Osteoblast (primary cell): ENCODE measurements at places on chromosomes 3 and 15. TPM values are rescaled to one million over a fixed set of nuclear protein-coding genes. Genes with fewer than 3 reads are reported as not detected.

DNA sequence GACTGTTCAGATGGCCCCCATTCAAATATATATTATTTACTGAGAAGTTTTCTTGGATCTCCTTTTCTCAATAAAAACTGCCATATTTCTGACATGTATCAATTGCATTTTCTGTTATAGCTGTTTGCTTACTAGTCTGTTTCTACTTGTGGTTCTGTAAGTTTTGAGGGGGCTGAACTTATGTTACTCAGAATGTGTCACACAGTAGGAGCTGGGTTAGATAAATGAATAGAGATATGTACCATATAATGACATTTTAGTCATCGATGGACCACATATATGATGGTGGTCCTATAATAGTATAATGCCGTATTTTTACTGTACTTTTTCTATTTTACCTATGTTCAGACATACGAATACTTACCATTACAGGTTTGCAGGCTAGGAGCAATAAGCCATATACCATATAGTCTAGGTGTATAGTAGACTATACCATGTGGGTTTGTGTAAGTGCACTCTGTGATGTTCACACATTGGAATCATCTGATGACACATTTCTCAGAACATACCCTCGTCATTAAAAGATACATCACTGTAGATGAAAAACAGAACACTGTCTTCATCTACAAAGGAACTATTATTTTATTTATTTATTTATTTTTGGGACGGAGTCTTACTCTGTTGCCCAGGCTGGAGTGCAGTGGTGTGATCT, 22.3 kb downstream of the PPP4R2 start:
- H3K27ac ChIP-seq: no peak overlapping the region
- H3K4me1 ChIP-seq: no peaks in the 10 kb centered on the region
- no peaks in the 10 kb centered on the region for H3K27me3 ChIP-seq
- H3K36me3 ChIP-seq: no peaks in the 10 kb centered on the region
- peak; percentile 44 for DNase-seq

DNA sequence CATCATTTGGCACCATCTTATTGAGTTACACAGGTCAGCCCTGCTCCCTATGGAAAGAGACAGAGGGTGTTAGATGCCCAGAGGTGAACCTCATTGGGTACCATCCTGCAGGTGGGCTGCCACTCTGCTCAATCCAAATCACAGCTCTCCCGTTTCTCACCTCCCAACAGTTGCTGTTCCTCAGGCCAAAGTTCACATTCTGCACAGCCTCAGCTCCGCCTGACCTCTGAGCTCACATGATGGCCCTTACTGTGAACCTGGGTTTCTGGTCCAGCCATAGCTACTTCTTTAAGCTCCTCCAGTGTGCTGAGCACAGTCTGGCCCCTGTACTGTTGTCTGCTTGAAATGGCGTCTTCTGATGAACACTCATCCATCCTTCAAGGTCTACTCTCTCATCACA, 47.8 kb downstream of the BTD start:
- no peak overlapping the region for H3K27ac ChIP-seq
- H3K36me3 ChIP-seq: no peaks in the 10 kb centered on the region
- H3K27me3 ChIP-seq: no peaks in the 10 kb centered on the region
- no peak overlapping the region for H3K4me3 ChIP-seq
- H3K4me1 ChIP-seq: peaks cover 36% of the 10 kb centered on the region

GRCh38 chr15:87761736-87762509, 494.6 kb downstream of the NTRK3 start:
- peaks cover 26% of the 10 kb centered on the region for H3K4me1 ChIP-seq
- peak; percentile 5 for DNase-seq
- no peak overlapping the region for H3K4me3 ChIP-seq
- H3K27me3 ChIP-seq: no peaks in the 10 kb centered on the region
- no peaks in the 10 kb centered on the region for H3K36me3 ChIP-seq

MOBP gene
- not detected in 2 replicates for total RNA-seq

DNA sequence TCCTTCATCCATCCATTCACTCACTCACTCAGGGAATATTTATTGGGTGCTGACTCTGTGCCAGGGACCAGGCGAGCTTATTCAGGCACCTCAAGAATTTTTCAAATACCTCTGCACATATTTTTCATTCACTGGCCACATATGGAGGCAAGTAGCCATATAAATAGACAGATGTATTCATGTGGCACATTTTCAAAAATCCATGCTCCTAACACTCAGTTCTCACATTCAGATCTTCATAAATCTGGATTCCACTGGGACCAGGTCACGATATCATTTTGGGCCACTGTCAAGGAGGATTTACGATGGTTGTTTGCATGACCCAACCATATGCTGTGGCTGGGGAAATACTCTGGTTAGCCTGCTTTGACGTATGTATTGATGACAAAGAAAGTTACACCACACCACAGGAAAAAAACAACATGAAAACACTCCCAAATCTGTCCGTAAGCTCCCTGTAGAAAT, 241.8 kb upstream of the LRTM1 start:
- H3K4me3 ChIP-seq: no peak overlapping the region
- peak; percentile 52 for DNase-seq
- H3K27ac ChIP-seq: peak overlapping the region; percentile 99
- H3K36me3 ChIP-seq: no peaks in the 10 kb centered on the region
- H3K4me1 ChIP-seq: peaks cover 64% of the 10 kb centered on the region

DNA sequence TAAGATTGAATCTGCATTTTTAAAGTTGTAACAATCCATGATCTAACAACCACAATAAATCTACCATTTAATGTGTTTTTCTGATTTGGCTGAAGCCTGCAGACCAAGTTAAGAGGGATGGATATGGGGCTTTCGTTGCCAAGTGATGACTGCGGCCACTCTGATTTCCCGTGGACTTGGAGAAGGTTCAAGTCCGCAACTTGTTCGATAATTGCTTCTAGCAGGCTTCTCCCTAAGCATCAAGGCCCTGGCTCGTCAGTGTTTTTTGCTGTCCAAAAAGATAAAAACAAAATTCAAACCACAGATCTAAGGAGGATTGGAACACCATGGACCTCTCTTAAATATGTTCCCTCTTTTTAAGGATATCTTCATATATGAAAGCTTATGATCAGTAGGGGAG, 256.6 kb downstream of the CNTN3 start:
- H3K4me1 ChIP-seq: no peaks in the 10 kb centered on the region
- no peaks in the 10 kb centered on the region for H3K27me3 ChIP-seq
- H3K27ac ChIP-seq: no peak overlapping the region

GRCh38 chr15:30046430-30046829, 36.3 kb upstream of the GOLGA8J start:
- DNase-seq: no peak
- peaks cover 14% of the 10 kb centered on the region for H3K27me3 ChIP-seq
- H3K4me1 ChIP-seq: no peaks in the 10 kb centered on the region
- H3K27ac ChIP-seq: no peak overlapping the region
- H3K36me3 ChIP-seq: no peaks in the 10 kb centered on the region
- no peak overlapping the region for H3K4me3 ChIP-seq

DNA sequence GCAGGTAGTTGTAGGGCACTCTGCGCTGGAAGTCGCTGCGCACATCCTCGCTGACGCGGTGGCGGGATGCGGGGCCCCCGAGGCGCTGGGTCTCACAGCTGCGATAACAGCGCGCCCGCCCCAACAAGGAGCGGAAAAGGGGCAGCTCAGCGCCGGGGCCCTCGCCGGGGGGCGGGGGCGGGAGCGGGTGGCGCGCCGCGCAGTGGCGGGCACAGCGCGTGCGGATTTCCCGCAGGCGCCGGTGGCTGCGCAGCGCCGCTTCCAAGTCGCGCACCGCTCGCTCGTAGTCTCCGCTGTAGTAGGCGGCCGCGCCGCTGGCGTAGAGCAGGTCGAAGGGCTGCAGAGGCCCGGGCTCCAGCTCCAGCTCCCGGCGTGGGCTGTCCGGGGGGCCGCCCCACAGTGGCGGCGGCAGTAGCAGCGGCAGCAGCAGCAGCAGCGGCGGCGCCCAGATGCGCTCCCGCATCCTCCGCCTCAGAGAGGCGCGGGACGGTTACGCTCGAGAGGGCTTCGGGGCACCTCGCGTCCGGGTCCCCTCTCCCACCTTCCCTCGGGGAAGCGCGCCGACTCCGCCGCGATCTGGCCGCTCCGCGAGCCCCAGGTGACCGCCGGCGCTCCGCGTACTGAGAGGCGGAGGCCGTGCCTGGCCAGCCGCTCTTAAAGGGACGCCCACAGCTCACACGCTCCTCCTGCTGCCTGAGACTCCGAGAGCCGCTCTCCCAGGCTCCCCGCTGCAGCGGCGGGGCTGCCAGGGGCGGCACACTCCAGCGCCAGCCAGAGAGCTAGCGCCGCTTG, at the start of gene P3H2:
Gene P3H2 (minus strand): TSS at position 629 of the 792 bp plus-strand sequence. CDS start 166 bp downstream, at position 463.
- H3K27me3 ChIP-seq: no peaks in the 10 kb centered on the region
- DNase-seq: peak; percentile 98
- H3K4me1 ChIP-seq: peaks cover 36% of the 10 kb centered on the region

LDHAL6B gene
- total RNA-seq: not detected in 2 replicates

DNA sequence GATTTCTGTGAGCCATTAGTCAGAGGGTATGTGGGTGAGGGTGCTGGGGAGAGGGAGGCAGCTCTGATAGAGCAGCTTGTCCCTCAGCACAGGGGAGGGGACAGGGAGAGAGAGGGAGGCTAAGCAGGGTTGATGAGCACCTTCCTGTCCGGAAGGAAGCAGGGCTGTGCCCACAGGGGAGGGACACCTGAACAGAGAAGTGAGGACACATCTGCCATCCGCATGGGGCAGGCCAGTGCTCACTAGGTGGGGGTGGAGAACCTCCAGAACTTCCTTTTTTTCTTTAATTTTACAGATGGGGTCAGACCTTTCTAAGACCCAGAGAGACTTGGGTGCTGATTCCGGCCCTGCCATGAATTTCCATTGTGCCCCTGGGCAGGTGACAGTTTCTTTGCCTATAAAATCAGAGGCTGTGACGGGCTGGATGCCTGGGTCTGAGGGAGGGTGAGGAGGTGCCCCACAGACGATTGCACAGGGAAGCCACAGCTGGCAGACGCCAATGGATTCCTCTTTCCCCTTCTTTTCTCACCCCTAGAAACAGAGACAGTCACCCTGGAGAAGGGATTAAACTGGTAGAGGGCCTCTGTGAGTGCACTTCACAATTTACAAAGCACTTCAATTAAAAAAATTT, 4.1 kb upstream of the TGM5 start:
- H3K4me3 ChIP-seq: no peak overlapping the region
- peaks cover 44% of the 10 kb centered on the region for H3K27me3 ChIP-seq
- H3K27ac ChIP-seq: no peak overlapping the region
- H3K4me1 ChIP-seq: no peaks in the 10 kb centered on the region
- no peaks in the 10 kb centered on the region for H3K36me3 ChIP-seq

ARPP21 gene
- not detected in 2 replicates for total RNA-seq

- H3K27me3 ChIP-seq: no peaks in the 10 kb centered on the region
Measured at GRCh38 chr15:79901958-79902357, 5.1 kb upstream of the MTHFS start.

DNA sequence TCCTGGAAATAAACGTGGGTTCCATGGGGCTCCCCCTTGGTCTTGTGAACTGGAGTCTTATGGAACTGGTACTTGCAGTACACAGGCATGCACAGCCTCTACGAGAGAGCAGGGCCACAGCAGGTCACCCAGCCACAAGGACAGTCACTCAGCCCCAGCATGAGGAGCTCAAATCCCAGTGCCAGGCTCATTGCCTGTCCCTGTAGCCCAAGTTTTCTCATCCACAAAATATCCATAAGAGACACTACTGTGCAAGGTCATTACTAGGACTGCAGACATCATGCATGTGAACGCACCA, 48.0 kb downstream of the CFAP92 start:
- no peak for DNase-seq
- H3K4me1 ChIP-seq: peaks cover 7% of the 10 kb centered on the region
- H3K27ac ChIP-seq: no peak overlapping the region
- peaks cover 22% of the 10 kb centered on the region for H3K27me3 ChIP-seq
- H3K36me3 ChIP-seq: no peaks in the 10 kb centered on the region

- H3K36me3 ChIP-seq: no peaks in the 10 kb centered on the region
- H3K4me3 ChIP-seq: no peak overlapping the region
- no peak overlapping the region for H3K27ac ChIP-seq
- no peak for DNase-seq
- H3K27me3 ChIP-seq: no peaks in the 10 kb centered on the region
- H3K4me1 ChIP-seq: no peaks in the 10 kb centered on the region
Measured at GRCh38 chr15:54659646-54660045, 537.1 kb downstream of the RSL24D1 start.

TRIM42 gene
- total RNA-seq: not detected in 2 replicates

GRCh38 chr3:426072-426471, 229.5 kb downstream of the CHL1 start:
- no peaks in the 10 kb centered on the region for H3K27me3 ChIP-seq
- H3K27ac ChIP-seq: no peak overlapping the region
- H3K4me3 ChIP-seq: no peak overlapping the region
- no peaks in the 10 kb centered on the region for H3K4me1 ChIP-seq

CPN2 gene
- total RNA-seq: under 0.01 and 0.29 TPM in 2 replicates

GRCh38 chr15:40344631-40345120, 3.9 kb upstream of the CCDC9B start:
- DNase-seq: peak; percentile 97
- H3K27ac ChIP-seq: peak overlapping the region; percentile 99
- H3K36me3 ChIP-seq: no peaks in the 10 kb centered on the region
- H3K27me3 ChIP-seq: no peaks in the 10 kb centered on the region
- peaks cover 45% of the 10 kb centered on the region for H3K4me1 ChIP-seq

IGF2BP2 gene
- 80.4 and 81.8 TPM in 2 replicates for total RNA-seq

GP5 gene
- total RNA-seq: 0.29 and 0.36 TPM in 2 replicates

CACNA1D gene
- total RNA-seq: under 0.01 and 0.29 TPM in 2 replicates

- peak; percentile 43 for DNase-seq
- H3K27me3 ChIP-seq: no peaks in the 10 kb centered on the region
- peaks cover 14% of the 10 kb centered on the region for H3K4me1 ChIP-seq
- H3K36me3 ChIP-seq: no peaks in the 10 kb centered on the region
- no peak overlapping the region for H3K27ac ChIP-seq
- H3K4me3 ChIP-seq: no peak overlapping the region
Measured at GRCh38 chr3:187960820-187961219, 193.1 kb upstream of the LPP start.

DNA sequence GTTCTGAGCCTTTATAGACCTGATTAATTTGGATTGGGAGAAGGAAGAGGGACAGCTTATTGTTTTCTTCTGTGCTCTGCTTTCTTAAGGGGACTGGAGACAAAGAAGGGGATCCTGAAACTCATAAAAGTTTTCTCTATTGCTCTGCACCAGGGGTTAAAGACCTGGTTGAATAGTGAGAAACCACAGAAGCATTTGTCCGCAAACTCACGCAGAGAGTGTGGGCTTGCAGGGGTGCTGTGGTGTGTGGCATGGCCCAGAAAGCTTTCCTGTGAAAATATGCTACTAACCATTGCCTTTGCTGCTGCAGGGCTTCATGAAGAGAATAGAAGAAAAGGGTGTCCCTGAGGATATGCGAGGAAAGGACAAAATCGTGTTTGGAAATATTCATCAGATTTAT, 73.1 kb upstream of the UMPS start:
- no peak overlapping the region for H3K4me3 ChIP-seq
- DNase-seq: no peak
- H3K36me3 ChIP-seq: no peaks in the 10 kb centered on the region
- no peak overlapping the region for H3K27ac ChIP-seq
- peaks cover 13% of the 10 kb centered on the region for H3K4me1 ChIP-seq

- no peak for DNase-seq
- no peaks in the 10 kb centered on the region for H3K27me3 ChIP-seq
- no peaks in the 10 kb centered on the region for H3K4me1 ChIP-seq
- no peaks in the 10 kb centered on the region for H3K36me3 ChIP-seq
- no peak overlapping the region for H3K27ac ChIP-seq
- H3K4me3 ChIP-seq: no peak overlapping the region
Measured at GRCh38 chr3:137612291-137612690, 151.8 kb upstream of the SOX14 start.
